Left forelimb (tissue), 1 donor: ENCODE measurements at places on chromosomes 2 and 18.

GRCh38 chr2:106130251-106130998, 63.7 kb downstream of the UXS1 start:
- no peak for DNase-seq

GRCh38 chr18:3596637-3597384, 146.8 kb downstream of the TGIF1 start:
- no peak for DNase-seq

- no peak for DNase-seq
These were observed 189.9 kb upstream of the PGAP1 start for GRCh38 chr2:197116306-197116879.

DNA sequence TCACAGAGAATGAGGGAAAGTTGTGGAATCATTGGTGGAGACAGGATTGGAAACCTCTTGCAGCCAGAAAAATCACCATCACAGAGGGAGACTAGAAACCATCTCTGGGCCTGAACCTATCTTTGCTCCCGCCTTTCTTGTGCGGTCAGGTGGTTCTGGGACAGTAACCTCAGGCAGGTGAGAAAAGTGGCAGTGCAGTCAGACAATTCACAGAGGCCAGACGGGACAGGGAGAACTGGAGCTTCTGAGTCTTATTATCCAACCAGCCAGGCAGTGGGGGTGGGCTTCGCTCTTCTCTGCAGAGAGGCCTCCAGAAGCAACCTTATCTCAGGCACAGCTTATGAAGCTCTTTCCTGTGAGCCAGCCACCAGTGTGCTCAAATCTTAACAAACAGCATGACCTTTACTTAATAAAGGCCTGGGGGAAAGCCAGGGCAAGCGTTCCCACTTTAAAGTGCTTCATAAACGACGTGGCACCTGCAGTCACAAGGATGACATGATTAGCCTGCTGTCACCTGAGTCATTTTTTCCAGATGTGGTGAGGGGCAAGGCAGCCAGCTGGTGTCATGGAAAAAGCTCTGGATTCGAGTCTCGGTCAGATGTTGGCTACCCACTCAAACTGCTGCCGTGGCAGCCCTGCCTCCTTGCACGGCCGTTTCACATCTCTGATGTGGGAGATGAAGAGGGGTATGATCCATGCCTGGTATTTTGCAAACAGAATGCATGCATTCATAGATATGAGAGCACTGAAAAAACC, 109.7 kb downstream of the B3GNT2 start:
- no peak for DNase-seq

DNA sequence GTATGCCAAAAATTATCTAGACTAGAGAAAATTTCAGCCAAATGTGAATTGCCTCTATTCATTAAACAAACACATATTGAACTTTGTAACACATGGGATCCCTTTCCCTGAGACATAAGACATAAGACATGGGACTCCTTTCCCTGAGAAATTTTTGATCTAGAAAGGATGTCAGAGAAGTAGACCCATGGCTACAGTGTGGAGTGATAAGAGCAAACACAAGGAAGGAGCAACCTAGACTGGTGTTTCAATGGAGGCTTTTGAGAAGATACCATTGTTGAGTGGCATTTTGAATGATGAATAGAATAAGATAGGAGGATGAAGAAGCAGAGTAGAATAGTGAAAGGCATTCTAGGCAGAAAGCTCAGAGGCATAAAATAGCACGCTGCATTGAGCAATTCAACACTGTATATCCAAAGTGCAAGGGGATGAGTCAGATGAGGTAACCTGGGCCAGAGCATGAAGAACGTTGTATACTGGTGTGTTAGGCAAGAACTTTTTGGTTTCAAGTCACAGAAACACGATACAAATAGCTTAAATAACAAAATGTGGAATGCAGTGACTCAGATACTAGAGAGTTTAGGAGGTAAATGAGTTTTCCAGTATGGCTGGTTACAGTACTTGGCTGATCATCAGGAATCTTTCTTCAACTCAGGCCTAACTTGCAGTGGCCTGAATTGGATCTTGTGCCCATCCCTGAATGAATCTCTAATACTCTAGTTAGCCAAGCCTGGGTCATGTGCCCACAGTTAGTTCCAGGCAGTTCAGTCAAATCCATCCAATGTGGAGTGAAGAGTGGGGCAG, 129.8 kb upstream of the TANK start:
- DNase-seq: no peak
